Activated CD4-positive, alpha-beta T cell treated with anti-CD3 and anti-CD28 coated beads, Interleukin-2, amount 10 ng/mL, durations not matched to agents 7 days and 5 days (primary cell): ENCODE measurements at places on chromosomes 3 and 15. TPM values are rescaled to one million over a fixed set of nuclear protein-coding genes. Genes with fewer than 3 reads are reported as not detected.

DNA sequence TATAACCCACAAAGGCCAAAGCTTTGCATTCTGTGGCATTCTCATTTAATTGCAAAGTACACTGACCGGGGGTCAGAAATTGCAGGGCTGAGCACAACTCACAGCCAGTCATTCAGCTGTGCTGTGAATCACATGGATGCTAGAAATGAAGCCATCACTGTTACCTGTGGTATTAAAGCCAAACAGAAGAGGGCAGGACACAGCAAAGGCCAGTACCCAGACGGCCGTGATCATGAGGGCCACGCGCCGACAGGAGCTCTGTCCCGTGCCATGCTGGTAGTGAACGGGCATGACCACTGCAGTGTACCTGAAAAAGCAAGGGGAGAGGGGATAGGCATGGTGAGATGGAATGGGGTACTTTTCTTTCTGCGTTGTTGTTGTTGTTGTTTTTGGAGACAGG lies 31.6 kb downstream of the DRD3 start:
- DNase-seq: no peak

GRCh38 chr3:181790561-181790960 lies 78.8 kb downstream of the SOX2 start:
- DNase-seq: no peak

DNA sequence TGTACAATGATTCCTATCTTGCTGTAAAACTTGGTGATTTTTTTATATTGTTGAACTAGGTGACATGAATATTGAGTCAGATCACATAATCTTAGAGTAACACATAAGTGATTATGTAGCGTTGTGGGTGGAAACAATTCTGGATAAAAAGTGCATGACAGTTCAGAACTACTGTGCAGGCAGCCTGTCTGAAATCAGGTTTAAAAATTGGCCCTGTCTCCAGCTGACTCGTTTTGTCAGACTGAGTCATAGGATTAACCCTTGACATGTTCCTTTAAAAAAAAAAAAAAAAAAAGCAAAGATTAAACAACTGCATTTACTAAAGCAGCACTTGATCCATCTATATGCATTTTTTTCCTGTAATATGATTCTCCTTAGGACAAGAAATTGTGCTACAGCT lies 160.0 kb upstream of the CGNL1 start:
- DNase-seq: no peak

DNA sequence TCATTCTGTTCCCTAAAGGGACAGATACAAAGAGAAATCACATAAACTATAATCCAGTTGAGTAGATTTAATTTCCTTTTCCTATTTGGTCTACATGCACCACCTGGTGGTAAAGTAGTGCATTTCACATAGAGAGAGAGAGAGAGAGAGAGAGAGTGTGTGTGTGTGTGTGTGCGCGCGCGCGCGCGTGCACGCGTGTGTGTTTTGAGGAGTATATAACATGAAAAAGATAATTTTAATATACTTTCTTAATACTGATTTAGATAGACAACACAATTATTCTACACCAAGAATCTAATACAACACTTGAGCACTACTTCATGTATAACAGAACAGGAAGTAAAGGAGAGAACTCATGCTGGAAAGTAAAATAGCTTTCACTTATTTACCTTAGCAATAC lies 1.1 kb upstream of the FGF7 start:
- DNase-seq: peak; percentile 55

ANKRD63 gene
- 0.17 TPM for total RNA-seq

ZBBX gene
- total RNA-seq: not detected

DNA sequence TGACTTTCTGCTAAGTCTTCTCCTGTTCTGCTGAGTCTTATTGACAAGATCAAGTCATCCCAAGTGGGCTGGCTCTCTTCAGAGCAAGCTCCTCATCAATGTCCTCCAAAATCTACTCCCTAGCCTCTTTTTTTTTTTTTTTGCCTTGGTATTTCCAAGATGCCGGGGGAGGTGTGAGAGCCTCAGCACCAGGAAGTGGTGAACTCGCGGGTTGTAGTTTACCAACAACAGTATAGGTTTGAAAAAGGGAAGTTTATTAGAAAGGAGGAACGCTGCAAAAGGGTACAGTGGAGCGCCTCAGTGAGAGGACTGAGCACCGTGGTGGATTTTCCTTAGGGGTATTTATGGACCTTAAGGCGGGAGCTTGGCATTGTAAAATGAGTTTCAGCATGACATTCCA lies 94.3 kb upstream of the SGO1 start:
- peak; percentile 10 for DNase-seq

GRCh38 chr15:72341361-72341760 lies 21.4 kb upstream of the CELF6 start:
- DNase-seq: no peak

GRCh38 chr3:48353987-48354386 lies 18.0 kb upstream of the FBXW12 start:
- DNase-seq: no peak

GRCh38 chr15:86892774-86893449 lies 813.2 kb downstream of the AGBL1 start:
- DNase-seq: no peak

GRCh38 chr3:138417559-138417982 lies 16.8 kb upstream of the ESYT3 start:
- DNase-seq: peak; percentile 71
